ENCODE measurements at places on chromosomes 11 and 22.

GRCh38 chr22:32309585-32310251 lies 47.9 kb upstream of the RFPL3 start:
- no peak for DNase-seq

DNA sequence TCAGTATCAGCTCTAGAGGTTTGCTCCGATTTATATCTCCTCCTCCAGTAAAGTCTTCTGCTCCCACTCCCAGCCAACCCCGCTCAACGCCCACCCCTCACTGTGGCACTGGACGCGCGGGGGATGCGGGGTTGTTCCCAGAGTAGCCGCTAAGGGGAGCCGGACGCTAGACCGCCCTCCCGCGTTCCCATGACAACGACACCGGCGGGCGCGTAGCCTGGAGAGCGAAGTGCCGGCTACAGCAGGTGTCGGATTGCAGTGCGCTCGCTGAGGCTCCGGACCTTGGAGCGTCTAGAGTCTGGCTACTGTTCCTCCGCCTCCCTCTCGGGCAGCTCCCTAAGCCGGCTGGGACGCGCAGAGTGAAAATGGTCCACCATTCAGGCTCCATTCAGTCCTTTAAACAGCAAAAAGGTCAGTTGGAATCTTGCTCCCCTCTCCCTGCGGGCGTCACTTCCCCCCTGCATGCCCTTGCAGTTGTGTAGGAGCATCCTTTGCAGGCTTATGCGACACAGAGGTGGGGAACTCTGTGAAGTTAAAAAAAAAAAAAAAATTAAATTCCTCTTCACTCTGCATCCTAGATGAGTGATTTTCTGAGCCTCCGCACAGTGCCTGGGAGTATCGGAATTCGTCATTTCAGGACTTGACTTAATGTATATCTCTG lies at the start of gene ANO3:
ANO3 (plus strand) TSS at position 220 of the 661 bp plus-strand sequence; CDS start at position 366, 146 bp downstream.
- DNase-seq: peak; percentile 52

DNA sequence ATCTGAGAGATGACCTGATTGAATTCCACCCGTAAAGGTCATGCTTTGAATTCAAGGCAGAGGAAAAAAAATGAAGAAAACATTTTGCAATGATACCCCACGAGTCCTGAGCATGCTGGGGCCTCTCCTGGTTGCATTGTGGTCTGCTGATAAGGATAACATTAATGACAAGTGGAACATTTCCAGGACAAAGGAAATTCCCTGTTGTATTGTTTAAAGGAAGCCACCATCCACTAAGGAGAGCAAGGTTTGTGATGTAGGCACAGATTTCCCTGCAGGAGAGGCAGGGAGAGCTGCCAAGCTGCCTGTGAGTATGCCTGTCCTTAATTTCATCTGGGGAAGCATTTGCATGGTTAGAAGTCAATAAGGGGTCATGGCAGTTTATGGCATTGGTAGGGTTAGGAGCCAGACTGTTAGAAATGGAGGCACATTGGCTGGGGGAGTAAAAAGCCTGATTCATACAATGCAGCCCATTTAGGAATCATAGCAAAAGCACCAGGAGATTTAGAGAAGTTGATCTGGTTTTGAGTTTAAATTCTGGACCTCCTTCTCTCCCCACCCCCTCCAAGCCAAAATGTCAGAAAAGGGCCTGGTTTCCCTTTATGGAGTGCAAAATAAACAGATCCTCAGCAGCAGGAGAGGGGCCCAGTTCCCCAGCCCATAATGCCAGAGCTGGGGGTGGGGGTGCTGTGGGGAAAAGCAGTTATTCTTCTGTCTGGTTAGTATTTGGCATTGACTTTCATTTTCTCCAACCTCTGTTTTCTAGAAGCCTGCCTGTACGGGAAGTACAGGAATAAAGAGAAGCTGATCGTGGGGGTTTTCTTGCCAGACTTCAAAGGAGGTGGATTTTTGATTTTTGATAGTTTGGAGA lies 22.1 kb downstream of the FLI1 start:
- DNase-seq: no peak

- peak; percentile 77 for DNase-seq
Measured at GRCh38 chr22:29617922-29618629, 14.6 kb downstream of the NF2 start.

GRCh38 chr11:14310679-14311078 lies 48.3 kb downstream of the RRAS2 start:
- no peak for DNase-seq

DNA sequence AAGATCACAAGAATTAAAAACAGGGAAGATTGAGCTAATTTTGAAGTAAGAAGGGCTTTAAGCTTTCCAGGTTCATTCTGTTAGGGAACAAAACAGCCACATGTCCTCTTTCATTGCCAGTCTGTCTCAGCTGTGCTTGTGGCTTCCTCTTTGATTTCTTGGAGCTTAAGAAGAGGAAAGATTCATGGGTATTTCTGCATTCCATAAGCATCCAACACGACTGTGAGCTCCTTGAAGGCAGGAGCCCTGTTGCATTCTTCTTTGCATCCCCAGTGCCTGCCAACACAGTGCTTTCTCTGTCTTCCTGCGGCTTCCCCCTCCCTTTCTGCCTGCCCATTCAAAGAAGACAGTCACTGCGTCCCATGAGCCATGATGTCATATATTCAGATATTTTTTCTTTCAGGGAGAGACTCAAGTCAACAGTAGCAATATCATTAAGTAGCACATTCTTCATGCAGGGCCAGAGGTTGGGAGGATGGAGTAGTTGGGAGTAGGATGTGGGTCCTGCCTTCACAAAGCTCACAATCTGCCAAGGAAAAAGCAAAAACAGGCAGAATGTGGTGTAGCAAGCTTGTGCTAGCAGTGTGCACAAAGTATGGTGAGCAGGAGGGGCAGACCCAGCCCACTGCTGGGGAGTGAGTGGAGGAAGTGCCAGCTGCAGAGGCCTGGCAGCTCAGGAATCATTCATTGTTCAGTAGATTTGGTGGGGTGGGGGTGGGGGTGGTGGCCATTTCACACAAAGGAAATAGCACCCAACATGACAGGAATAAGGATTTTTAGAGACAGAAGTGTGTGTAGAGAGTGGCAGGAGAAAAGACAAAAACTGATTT lies 162.1 kb upstream of the RASSF10 start:
- DNase-seq: no peak

DNA sequence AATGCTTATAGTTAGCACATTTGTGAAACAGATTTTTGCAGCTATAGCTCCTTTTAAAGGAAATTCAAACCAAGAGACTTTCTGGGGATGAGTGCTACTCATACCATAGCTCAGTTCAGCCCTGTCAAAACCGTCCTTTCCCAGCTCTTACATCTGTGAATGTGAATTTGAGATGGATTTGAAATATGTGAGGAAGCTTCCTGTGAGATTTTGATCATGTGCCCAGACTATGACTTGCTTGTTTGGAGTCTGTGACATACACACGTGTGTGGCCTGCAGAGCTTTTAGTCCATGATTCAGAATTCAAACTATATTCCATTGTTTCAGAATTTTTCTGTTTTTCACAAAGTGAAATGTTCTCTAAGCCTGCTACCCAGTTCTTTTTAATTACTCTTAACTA lies 4.4 kb upstream of the MMP1 start:
- DNase-seq: no peak

DNA sequence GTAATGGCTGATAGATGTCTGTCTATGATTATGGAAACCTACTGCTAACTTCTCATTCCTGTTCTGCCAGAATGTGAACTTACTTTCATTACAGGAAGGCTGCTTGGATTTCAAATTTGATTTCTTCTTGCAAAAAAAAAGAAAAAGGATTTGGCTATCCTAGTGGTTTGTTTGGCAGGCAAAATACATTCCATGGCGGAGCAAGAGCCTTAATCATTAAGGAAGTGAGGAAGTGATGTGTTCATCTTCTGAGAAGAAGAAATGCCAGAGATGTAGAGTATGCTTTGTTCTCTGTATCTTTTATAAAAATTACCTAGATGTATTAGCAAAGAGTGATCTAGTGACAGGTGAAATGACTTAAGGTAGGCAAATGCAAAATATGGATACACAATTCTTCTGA lies 356.3 kb downstream of the SOX6 start:
- no peak for DNase-seq

- DNase-seq: peak; percentile 69
Measured at GRCh38 chr11:104609311-104610085, 288.8 kb downstream of the CASP12 start.

GRCh38 chr11:19849107-19849789 lies 136.6 kb downstream of the NAV2 start:
- DNase-seq: no peak

DNA sequence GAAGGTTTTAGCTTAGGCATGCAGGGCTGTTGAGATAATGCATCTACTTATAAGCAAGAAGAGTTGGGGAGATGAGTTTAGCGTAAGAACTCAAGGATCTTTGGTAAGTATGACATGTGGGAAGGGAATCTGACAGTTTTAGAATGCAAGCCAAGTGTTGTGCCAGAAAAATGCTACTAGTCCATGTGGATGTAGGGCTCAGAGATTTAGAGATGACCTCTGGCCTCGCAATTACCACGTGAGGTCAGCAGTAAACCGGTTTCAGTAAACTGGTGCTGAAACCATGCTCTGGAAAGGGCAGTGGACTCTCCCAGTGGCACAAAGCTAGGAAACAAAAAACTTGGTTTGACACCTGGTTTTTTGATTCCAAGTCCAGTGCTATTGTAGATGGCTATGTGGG lies 18.9 kb downstream of the MRPL16 start:
- DNase-seq: no peak

DNA sequence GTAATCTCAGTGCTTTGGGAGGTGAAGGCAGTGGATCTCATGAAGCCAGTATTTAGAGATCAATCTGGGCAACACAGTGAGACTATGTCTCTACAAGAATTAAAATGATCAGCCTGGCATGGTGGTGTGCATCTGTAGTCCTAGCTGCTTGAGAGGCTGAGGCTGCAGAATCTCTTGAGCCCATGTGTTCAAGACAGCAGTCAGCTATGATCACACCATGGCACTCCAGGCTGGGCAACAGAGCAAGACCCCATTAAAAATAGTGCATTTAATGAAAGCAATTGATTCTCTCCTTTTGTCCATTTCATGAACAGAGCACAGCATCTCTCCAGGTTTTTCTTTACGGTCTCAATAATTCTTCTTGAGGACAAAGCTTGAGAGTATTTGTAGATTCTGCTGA lies 11.3 kb upstream of the CARD16 start:
- no peak for DNase-seq

DNA sequence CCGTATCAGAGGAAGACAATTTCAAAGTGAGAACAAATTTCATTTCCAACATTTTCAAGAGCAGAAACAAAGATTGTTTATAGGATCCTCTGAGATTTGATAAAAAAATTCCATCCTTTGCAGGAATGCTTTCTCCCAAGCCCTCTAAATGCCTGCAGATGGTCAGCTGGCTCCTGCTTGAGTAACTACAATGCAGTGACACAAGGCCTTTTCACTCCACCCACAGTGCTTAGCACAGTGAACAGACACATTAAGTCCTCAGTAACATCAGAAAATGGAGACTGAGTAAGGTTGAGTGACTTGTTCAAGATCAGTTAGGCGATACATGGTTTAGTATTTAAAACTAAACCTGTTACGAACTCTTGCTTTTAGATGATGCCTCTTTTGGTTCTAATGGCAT lies 527.1 kb upstream of the CCDC90B start:
- DNase-seq: no peak

DNA sequence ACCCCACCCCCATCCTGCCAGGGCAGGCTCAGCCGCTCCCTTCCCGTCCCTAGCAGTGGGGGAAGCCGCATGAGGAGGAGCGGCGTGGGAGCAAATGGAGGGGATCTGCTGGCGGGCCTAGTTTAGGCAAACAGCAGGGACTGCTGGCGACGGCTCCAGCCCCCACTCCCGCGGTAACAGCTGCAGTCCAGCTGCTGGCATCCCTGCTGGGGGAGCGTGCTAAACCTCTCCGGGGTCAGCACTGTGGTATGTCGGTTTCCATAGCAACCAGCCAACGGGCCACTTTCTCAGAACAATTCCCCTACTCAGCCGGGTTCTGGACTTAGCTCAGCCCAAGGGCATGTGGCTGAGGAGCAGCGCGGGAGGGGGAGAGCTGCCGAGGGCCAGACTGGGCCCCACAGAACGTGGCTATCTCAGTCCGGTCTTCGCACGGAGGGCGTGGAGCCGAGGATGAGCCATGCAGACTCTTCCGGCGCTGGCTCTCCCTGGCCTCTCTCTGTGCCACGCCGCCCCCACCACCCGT lies 98.8 kb downstream of the PKNOX2 start:
- peak; percentile 86 for DNase-seq

GRCh38 chr11:114080769-114081168 lies 21.3 kb downstream of the ZBTB16 start:
- DNase-seq: no peak

GRCh38 chr11:122189229-122189628 lies 73.2 kb upstream of the BLID start:
- no peak for DNase-seq

DNA sequence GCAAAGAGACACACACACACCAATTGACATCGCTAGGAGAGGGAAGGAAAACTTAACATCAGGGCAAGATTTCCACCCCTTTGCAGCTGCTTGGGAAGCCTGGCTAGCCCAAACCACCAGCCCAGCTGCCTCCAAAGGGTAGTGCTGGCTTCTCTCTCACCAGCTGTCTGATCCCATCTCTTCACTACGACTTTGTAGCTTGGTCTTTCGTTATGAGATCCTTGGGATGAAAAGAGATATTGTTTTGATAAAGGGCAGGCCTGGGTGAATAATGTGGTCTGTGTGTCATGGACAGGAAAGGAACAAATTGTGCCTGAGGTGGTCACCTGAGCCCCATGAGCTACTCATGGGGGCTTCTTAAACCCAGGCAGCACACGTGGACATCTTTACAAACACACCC lies 101.9 kb downstream of the ARL14EP start:
- no peak for DNase-seq

GRCh38 chr22:38919631-38920190 lies 37.7 kb upstream of the APOBEC3A start:
- no peak for DNase-seq

DNA sequence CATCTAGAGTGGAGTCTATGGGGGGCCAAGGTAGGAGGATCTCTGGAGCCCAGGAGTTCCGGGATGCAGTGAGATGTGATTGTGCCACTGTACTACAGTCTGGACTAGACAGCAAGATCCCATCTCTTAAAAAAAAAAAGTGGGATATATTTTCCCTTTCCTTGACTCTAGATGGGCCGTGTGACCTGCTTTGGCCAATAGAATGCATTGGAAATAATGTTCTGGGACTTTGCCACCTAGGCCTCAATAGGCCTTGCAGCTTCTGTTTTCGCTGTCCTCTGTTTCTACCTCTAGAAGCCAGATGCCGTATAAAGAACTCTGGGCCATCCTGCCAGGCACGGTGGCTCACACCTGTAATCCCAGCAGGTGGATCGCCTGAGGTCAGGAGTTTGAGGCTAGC lies 3.6 kb downstream of the C11orf86 start:
- DNase-seq: no peak

DNA sequence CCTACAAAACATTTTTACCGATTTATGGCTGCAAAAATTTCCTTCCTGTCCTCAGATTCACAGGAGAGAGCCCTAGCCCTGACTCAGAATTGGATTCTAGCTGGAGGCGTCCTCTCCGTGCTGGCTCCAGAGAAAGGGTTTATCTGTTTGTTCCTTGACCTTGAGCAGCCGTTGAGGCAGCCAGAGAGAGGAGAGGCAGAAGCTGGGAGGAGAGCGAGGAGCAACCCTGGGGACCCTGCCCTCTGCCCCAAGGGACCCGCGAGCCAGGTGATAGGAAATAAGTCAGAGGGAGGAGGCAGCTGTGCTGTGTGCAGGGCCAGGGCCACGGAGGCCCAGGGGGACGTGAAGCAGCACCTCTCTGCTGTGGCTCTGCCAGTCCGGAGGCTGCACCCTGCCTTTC lies 75.6 kb downstream of the IGLL1 start:
- DNase-seq: no peak

- no peak for DNase-seq
Measured at GRCh38 chr11:75472081-75472732, 39.2 kb upstream of the KLHL35 start.

- no peak for DNase-seq
Measured at GRCh38 chr11:69842746-69843528, 23.7 kb upstream of the FGF3 start.

- no peak for DNase-seq
Measured at GRCh38 chr22:29954203-29954855, 71.4 kb downstream of the MTMR3 start.

Data from putamen (tissue), 1 donor.